PC-9 (cell line): ENCODE measurements at places on chromosomes 12 and 14. TPM values are rescaled to one million over a fixed set of nuclear protein-coding genes. Genes with fewer than 3 reads are reported as not detected.

DNA sequence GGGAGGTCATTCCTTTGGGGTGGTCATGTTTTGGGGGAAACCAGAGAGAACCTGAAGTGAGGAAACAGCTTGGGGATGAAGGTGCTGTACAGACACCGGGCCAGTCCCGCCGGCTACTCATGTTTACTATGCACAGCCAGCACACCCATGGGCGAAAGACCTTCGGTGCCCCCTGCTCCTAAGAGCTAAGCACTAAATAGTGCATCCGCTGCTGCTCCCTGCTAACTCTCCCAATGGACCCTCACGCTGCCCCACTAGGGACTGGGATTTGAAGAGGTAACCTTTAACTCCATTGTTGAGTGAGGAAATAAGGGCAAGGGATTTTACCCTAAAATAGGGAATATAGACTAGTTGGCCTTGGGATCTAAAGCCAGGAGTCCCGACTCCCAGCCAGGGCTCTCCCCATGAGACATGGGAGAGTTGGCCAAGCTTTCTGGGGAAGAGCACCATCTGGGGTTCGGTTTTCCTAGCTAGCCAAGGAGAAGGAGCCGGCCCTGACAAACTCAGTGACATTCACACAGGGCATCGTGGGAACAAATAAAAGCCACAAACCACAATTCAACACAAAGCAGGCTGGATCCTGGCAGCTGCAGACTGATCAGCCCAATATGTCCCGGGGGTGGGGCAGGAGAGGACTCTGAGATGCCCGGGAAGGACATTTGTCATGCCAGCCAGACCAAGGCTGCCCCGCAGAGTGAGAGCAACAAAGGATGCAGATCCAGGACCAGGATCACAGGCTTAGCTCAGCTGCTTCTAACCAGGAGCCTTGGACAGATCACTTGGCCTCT lies 91.7 kb downstream of the SINHCAF start:
- DNase-seq: no peak
- H3K4me3 ChIP-seq: no peak overlapping the region
- no peaks in the 10 kb centered on the region for H3K4me1 ChIP-seq
- no peaks in the 10 kb centered on the region for H3K27me3 ChIP-seq
- H3K36me3 ChIP-seq: no peaks in the 10 kb centered on the region
- no peak overlapping the region for H3K27ac ChIP-seq

CFAP251 gene
- total RNA-seq: 3.7 and 4.3 TPM in 2 replicates

DNA sequence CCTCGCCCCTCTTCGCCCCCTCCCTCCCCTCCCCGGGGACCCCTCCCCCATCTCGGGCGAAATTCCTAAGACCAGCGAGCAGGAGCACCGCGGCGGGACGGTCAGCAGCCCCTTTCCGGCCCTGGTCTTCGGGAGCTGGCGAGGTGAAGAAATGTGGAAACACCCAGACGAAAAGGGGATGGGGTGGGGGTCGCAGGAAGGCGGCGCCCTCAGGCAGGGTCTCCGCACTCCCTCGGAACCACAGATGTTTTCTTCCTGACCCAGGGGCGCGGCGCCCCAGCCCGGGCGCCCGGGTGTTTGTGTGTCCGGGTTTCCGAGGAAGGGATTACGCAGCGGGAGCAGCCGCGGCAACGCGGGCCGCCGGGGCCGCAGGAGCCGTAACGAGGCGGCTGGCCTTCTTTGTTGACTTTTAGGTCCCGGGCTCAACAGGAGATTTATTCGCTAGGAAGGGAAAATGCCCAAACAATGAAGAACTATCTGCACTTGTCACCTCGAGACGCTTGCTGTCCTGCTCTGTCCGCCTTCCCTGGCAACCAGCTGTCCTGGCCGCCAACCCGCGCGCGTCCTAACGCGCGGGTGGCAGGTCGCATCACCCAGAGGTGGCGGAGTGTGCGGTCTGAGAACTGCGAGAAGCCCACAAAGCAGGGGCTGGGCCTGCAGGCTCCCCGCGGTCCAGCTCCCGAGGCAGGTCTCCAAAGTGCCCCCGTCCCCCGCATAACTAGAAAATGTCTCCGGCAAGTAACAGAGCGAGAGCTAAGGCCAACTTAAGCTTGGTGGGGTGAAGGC lies 7.0 kb downstream of the FOXA1 start:
- H3K27ac ChIP-seq: peak overlapping the region; percentile 99
- DNase-seq: no peak
- peaks cover 19% of the 10 kb centered on the region for H3K4me1 ChIP-seq
- H3K4me3 ChIP-seq: peak overlapping the region; percentile 94
- peaks cover 21% of the 10 kb centered on the region; the same call in 1 of the 2 replicates for H3K36me3 ChIP-seq

DNA sequence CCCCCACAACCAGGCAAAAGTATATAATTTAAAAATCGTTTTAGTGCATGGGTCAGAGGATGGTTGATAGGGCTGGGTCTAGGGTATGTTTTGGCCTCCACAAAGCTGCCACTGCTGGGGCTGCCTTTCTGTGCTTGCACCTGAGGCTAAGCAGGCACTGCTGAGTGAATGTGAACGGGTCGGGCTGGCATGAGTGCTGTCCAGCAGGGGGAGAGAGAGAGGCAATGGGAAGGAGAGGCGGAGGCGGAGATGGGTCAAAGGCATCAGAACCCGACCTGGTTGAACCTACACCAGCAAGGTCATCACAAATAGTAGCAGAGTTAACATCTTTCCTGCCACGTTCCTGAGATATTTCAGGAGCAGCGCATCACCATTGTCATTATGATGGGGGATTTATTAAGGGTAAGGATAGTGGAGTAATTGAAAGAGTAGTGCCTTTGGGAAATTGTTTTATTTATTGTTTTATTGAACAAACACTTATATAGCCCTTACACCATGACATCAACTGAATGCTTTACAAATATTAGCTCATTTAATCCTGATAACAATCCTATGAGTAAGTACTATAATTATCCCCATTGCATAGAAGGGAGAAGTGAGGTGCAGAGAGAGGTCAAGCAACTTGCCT lies 5.8 kb upstream of the NRXN3 start:
- H3K4me1 ChIP-seq: no peaks in the 10 kb centered on the region
- no peaks in the 10 kb centered on the region for H3K36me3 ChIP-seq
- H3K27ac ChIP-seq: no peak overlapping the region
- peak; percentile 25 for DNase-seq

- H3K4me1 ChIP-seq: peaks cover 9% of the 10 kb centered on the region
- no peak overlapping the region for H3K4me3 ChIP-seq
- H3K36me3 ChIP-seq: no peaks in the 10 kb centered on the region
- no peak overlapping the region for H3K27ac ChIP-seq
- H3K27me3 ChIP-seq: no peaks in the 10 kb centered on the region
These were observed 8.0 kb downstream of the KRT82 start for GRCh38 chr12:52398176-52398575.

GRCh38 chr12:124185971-124186686 lies 108.8 kb upstream of the RFLNA start:
- H3K27me3 ChIP-seq: peaks cover 16% of the 10 kb centered on the region
- DNase-seq: no peak
- no peaks in the 10 kb centered on the region for H3K36me3 ChIP-seq
- H3K4me3 ChIP-seq: no peak overlapping the region
- no peak overlapping the region for H3K27ac ChIP-seq
- H3K4me1 ChIP-seq: peaks cover 16% of the 10 kb centered on the region

ARPC3 gene
- total RNA-seq: 167 and 229 TPM in 2 replicates

DNA sequence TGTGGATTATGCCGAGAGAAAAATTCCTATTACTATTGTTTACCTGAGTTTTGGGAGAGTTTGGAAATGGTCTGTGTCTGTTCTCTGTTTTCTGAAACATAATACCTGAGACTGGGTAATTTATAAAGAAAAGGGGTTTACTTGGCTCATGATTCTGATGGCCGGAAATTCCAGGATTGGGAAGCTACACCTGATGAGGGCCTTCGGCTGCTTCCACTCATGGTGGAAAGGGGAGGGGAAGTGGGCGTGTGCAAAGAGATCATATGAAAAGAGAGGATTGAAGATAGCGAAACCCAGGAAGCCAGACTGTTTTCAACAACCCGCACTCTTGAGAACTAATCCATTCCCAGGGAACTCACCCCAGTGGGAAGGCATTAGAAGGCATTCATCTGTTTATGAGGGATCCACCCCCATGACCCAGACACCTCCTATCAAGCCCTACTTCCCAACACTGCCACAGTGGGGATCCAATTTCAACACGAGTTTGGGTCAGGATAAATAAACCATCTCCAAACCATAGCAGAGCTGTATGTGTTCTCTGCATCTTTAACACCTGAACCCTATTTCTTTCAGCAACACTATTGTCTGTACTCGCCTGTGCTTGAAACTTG lies 51.1 kb downstream of the APAF1 start:
- H3K27ac ChIP-seq: no peak overlapping the region
- H3K27me3 ChIP-seq: no peaks in the 10 kb centered on the region
- H3K4me3 ChIP-seq: no peak overlapping the region
- no peak for DNase-seq

GRCh38 chr14:67285876-67286452 lies 44.7 kb downstream of the PALS1 start:
- no peaks in the 10 kb centered on the region for H3K4me1 ChIP-seq
- no peak for DNase-seq
- no peaks in the 10 kb centered on the region for H3K27me3 ChIP-seq
- no peaks in the 10 kb centered on the region for H3K36me3 ChIP-seq
- no peak overlapping the region for H3K27ac ChIP-seq
- H3K4me3 ChIP-seq: no peak overlapping the region

DNA sequence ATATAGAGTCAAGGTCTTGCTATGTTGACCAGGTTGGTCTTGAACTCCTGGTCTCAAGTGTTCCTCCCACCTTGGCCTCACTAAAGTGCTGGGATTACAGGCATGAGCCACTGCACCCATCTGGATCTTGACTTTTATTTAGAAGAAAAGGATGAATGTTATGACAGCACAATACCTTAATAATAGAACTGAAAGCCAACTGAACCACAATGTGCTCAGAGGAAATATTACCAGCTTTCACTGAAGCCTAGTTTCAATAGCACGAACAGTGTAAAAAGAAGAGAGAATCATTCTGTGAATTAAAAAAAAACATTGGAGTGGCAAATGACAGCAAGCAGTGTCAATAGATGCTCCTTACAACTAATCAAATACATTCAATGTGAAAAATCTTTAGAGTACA lies 239.2 kb upstream of the RMST start:
- no peaks in the 10 kb centered on the region for H3K27me3 ChIP-seq
- DNase-seq: no peak
- H3K4me3 ChIP-seq: no peak overlapping the region
- no peaks in the 10 kb centered on the region for H3K36me3 ChIP-seq
- no peaks in the 10 kb centered on the region for H3K4me1 ChIP-seq

CRIP2 gene
- total RNA-seq: 42.5 and 50.2 TPM in 2 replicates

- no peaks in the 10 kb centered on the region for H3K27me3 ChIP-seq
- peak overlapping the region; percentile 83 for H3K4me3 ChIP-seq
- H3K4me1 ChIP-seq: peaks cover 14% of the 10 kb centered on the region
These were observed 923 bp upstream of the ITPR2 start for GRCh38 chr12:26833743-26834490.

CRACR2A gene
- not detected in 2 replicates for total RNA-seq

DNA sequence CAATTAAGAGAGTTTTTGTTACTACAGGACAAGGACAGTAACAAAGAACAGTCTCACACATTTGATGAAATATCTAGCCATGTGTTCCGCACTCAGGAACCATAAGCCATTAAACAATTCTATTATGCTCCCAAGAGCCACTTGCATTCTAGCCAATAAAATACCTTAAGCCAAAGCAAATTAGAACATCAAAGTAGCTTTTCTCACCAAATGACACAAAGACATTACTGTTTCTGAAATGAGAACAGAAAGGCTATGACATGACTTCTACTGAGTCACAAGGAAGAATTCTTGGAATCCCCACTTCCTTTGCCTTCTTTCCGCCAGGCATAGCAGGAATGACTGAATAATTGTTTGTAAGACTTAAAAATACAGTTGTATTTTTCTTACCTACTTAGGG lies 445.8 kb downstream of the ATP23 start:
- no peak overlapping the region for H3K27ac ChIP-seq
- H3K27me3 ChIP-seq: no peaks in the 10 kb centered on the region
- no peak for DNase-seq
- H3K4me3 ChIP-seq: no peak overlapping the region
- no peaks in the 10 kb centered on the region for H3K36me3 ChIP-seq

GYS2 gene
- not detected in 2 replicates for total RNA-seq

DNA sequence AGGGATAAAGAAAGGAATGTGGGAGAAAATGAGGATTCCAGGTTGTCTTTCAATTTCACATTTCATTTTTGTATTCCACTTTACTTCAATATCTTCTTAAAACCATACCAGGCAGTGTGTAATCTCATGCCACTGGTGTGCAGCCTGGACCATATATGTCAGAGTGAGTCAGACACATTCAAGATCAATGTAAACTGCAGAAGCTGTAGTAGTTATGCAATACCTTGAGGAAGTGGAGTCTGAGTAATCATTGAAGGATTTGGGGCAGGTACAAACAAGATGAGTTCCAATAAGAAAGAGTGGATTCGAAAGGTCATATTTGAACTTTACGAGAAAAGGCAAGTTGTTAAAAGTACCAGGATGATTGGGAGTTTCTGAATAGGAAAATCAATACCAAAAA lies 14.1 kb downstream of the PLCZ1 start:
- H3K4me1 ChIP-seq: peaks cover 4% of the 10 kb centered on the region; the same call in 1 of the 2 replicates
- peak; percentile 39 for DNase-seq
- H3K27me3 ChIP-seq: no peaks in the 10 kb centered on the region
- H3K27ac ChIP-seq: no peak overlapping the region

- peak overlapping the region; percentile 69 for H3K27ac ChIP-seq
- H3K4me1 ChIP-seq: peaks cover 37% of the 10 kb centered on the region
- DNase-seq: peak; percentile 10
- no peak overlapping the region for H3K4me3 ChIP-seq
These were observed 120.4 kb upstream of the LRIG3 start for GRCh38 chr12:59040656-59041055.
